ENCODE measurements at places on chromosomes 1 and 21.

DNA sequence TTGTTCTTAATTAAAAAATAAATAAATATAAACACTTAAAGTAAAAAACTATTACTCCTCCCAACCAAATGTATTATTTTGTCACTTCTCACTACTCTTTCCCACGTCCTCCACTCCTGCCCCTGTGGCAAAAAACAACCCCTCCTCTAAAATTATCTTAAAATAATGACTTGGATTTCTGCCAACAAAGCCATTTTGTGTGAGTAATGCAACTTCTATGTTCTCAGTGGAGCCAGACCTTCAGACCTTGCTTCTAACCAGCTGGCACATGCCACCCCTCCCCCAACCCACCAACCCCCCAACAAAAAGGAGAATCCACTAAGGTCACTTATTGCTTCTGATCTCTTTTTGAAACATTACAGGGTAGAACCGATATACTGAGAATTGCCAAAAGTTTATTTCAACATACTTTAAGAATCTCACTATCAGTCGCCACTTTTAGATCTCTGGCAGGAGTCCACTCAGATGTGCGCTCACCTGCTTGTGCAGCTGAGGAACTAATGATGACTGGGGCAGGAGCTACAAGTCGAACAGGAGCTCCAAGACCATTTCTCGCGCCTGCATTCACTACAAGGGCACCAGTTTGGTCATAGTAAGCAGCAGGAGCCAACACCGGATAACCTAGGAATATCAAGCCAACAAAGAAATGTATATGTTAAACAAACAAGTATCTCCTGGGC, 58.3 kb upstream of the SDC3 start:
- peak; percentile 23 for DNase-seq

DNA sequence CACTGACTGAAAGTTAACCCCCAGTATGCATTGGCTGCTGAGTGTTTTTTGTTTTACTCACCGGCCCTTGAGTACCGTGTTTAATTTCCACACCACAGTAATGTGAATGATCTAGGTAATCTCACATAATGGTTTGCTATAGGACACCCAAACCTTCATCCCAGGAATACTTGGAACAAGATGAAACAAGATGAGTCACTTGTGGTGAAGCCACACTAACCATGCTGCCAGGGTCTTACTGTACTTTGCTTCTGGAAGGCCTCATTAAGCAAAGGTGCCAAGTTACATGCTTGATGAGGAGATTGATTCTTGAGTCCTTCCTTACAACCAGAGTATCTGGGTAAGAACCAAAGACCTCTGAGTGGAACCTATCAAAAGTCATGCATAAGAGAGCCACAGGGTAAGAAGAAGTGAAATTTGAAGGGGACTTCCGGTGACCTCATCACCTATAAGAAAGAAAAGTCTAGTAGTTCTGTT, 163.3 kb downstream of the NRIP1 start:
- DNase-seq: no peak

DNA sequence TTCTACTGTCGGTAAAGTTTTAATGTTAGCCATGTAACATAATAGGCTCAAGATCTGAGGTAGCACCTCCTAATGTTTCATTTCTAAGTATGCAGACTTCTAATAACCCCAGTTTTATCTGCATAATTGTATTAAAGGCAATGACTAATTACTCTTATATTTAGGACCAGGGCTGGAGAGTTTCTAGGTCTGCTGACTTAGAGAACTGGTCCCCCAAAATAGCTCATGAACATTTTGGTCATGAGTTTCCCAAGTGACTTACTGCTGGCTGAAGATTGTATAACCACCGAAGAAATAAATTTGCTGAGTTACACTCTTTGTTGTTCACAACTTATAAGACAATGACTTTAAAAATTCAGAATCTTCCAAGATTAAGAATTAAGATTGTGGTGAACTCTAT, 197.8 kb upstream of the TNR start:
- no peak for DNase-seq

DNA sequence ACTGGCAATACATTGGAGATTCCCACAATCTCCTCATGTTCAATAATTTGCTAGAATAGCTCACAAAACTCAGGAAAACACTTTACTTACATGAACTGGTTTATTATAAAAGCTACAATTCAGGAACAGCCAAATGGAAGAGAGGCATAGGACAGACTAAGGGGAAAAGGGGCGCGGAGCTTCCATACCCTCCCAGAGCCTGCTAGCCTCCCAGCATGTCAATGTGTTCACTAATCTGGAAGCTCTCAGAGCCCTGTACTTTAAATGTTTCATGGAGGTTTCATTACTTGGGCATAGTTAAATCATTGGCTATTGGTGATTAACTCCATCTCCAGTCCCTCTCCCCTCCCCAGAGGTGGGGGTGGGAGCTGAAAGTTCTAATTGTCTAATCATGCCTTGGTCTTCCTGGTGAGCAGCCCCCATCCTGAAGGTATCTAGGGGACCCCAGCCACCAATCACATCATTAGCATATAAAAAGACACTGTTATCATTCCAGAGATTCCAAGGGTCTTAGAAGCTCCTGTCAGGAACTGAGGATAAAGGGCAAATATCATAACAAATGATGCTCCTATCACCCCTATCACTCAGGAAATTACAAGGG, 10.9 kb upstream of the DMRTB1 start:
- DNase-seq: no peak

DNA sequence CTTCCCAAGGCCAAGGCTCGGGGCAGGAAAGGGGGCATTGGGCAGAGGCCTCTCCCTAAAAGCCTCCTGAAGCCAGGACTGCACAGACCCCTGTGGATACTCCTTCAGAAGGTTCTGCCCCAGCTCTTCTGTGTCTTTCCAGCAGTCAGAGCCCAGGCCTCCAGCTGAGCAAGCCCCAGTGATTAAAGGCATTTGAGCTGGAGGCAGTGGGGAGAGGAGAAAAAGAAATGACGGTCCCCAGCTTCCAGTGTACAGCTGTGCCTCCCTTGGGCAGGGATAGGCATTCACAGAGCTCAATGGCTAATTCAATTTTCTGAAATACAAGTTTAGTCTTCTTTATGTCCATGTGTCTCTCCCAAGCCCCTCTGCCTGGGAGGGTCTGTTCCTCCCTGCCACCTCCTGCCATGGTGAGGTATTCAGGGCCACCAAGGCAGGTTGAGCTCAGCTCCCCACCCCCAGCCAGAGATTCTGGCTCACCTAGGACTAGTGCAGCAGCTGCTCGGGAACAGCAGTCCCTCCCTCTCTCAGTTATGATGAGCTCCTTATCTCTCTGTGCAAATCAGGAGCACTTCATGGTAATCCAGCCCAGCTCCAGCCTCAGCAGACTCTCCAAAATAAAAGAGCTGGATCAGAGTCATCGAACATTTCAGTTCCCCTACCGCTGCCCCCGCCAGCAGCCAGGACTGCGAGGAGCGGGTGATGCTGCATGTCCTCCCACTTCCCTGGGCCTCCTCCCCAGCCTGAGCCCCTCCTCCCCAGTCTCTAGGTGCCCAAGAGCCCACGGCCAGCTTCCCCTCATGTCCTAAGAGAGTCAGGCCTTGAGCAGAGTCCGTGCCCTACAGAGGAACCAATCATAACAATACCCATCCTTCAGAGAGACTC, 208.4 kb upstream of the ZC3H12A start:
- peak; percentile 8 for DNase-seq

DNA sequence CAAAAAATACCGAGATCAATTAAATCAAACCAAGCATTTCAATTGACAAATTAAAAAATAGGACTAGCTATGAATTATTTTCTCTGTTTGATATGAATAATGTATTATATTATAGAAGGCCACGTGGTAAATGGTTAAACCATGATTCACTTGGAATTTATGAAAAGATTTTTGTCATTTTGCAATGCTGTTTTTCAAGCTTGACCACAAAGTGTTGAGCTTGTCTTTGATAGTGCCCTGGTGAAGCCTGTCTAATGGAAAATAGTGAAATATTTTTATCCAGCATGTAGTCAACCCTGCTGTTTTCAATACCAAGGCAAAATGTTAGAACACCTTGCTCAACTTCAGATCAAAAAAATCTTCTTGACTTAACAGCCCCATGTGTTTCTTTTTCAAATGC, 288.0 kb upstream of the PRMT6 start:
- no peak for DNase-seq

DNA sequence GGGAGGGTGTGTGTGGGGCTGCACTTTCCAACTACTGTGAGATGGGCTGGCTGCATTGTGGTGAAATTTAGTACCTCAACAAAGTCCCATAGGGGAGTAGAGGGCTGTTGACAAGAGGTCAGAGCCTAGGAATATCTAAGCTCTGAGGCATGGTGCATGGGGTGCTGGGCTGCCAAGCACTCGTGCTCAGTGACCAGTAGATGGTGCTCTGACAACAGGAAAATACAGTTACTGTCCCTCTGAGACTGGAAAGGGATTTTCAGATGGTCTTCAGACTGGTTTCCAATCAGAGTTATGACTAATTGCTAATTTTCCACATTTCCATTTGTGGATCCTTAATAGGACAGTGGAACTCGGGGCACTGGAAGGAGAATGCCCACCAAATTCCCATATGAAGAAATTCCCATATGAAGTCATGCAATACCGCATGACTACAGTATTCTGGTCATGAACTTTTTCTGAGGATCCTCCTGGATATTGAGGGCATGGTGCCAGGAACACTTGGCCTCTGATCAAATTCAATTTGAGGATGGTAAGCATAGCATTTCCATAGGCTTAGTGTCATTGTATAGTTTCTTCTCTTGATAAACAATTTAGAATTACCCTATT, 4.1 kb upstream of the CACNA1E start:
- peak; percentile 82 for DNase-seq

- DNase-seq: no peak
Measured at GRCh38 chr1:30446508-30446907, 276.9 kb downstream of the MATN1 start.

Data from NCI-H146 (cell line).